Activated CD4-positive, alpha-beta T cell treated with anti-CD3 and anti-CD28 coated beads, Interleukin-2, amount 50 U/mL, for 24 hours (primary cell): ENCODE measurements at places on chromosomes 4 and X.

- DNase-seq, result no peak
Measured at GRCh38 chr4:183968502-183968901, 63.4 kb downstream of the STOX2 start.

DNA sequence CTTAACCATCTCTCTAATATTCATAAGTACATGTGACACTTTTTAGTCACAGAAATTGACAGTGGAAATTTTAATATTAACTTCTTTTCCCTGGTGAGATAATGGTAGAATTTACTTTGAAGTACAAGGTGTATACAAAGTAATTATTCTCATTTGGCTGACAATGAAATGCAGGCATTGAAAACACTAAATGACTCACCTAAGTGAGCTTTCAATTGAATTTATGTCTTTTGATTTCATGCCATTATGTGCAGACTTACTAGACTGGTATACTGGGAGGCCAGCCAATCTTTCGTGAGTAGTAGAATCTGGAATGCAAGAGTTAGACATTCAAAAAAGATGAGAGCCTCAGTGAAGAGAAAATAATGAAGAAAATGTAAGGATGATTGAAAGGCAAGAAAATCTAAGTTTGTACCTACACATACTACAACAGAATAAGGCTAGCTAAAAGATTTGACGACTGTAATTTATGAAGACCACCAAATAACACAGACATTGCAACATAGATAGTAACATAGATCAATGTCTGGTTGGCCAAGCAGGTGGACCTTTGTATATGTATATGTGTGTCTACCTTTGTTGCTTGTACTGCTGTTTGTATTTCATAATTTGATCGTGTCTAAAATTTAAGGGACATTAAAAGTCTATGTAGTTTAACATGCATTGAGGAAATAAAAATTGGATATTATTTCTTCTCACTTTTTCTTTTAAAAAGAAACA lies 459.7 kb downstream of the IL15 start:
- no peak for DNase-seq

DNA sequence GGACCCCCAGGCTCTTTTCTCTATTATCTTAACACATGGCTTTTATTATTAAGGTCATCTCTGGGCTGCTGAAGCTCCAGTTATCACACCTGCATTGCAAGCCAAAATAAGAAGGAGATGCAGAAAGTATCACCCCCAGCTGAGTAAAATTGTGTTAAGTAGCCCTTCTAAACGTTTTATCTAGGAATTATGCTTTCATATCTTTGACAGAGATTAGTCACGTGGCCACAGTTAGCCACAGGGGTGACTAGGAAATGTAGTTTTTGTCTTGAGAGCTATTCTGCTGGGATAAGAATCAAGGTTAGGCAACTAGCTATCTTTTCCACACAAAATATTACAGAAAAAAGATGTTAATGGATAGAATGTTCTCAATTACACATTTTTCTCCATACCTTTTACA lies 102.1 kb downstream of the ANXA3 start:
- no peak for DNase-seq

DNA sequence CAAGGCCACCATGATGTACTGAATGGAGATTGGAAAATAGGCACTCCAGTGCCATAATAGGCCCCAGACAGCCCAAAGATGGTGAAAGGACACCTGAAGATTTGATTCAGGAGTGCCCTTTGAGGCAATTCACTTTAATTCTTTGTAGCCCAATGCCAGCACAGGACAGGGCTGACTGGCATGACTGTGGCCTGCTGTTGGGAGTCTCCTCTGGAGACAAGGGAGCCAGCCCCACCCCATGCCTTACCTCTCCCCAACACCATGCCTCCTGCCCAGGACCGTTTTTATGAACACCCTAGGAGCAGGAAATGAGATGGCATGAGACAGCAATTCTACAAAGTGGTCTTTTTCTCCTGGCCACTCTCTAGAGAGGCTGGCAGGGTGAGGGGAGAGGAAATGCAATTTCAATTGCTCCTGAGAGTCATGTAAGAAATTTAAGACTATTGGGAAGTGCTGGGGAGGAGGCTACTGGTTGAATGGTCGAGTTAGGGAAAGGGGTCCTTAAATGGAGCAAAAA lies 94.2 kb upstream of the MAMLD1 start:
- DNase-seq, result no peak

- no peak for DNase-seq
Measured at GRCh38 chr4:109462297-109462696, 28.7 kb downstream of the SEC24B start.
